ELR (cell line): ENCODE measurements at places on chromosomes 3 and 15.

- no peak for DNase-seq
Observed at GRCh38 chr3:124529826-124530571, 200.3 kb upstream of the UMPS start.

- DNase-seq = no peak
Observed at GRCh38 chr3:181839039-181839915, 127.6 kb downstream of the SOX2 start.

DNA sequence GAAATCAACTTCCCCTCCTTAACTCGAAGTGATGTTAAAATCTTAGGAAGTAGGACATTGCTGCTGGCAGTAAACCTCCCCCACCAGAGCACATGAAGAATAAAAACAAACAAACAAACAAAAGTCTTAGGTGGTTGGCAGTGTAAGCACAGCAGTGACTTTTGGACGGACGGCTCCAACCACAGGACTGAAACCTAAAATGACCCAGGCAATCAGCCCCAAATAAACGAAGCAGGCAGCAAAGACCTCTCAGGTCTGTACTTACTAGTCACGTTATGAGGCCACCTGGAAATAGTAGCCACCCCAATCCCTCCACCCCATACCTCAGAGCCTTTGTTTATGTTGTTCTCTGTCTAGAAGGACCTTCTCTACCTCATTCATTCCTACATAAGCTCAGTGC, 33.5 kb upstream of the HES1 start:
- DNase-seq = no peak

- DNase-seq = peak; percentile 40
Observed at GRCh38 chr15:65785151-65785550, 6.9 kb downstream of the DENND4A start.

DNA sequence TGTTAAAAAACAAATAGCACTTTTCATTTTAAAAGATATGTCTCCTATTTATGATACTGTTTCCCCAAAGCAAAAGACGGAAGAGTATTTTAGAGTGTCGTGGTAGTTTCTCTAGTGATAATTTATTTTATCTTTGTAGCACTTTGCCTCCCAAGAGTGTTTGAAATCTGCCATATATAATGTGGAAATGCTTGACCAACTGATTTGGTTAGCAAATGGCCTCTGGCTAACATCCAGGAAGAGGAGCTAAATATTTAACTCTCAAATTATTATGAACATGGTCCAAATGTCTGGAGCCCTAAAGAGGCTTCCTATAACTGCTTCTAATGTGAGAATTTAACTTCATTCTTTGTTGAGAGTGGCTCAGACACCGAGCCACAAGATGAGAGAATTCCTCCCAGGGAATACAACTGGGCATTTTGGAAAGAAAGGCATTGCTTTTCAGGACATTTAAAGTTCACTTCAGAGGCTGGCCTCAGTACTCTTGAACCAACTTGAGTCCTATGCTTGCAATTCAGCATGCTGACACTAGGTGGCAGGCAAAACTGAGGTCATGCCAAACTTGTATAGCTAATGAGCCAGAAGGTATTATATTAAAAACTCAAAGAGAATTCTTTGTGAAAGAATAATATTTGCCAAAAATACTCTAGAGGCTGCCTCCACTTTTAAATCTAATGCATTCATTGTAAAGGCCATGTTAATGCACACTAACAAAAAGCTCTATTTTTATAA, 104.5 kb downstream of the RARB start:
- DNase-seq = peak; percentile 34

DNA sequence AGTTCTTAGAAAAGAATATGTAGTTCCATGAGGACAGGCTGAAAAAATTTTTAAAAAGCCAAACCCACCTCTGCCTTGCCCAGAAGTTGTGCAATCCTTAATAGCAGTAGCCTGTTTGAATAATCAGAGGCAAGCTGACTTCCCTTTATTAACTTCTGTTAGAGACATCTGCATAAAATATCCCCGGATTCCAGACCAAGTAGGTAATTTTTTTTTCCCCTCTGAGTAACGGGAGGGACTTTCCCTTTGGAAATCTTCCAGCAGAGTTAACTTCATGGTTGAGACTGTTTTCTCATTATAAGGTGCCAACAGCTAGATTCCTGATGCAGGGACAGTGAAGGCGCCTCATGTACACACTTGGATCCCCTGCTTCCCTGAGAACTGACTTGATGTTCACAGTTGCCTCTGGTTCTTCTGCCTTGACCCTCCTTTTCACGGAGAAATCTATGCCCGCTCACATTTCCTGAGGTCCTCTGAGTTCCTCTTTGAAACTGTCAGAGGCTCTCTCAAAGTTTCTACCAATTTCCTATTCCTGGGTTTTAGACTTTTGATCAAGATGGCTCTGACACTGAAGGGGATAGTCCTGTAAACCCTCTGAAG, 227.6 kb upstream of the BHLHE40 start:
- DNase-seq = peak; percentile 57
